ENCODE measurements at places on chromosomes 1 and 21. TPM values are rescaled to one million over a fixed set of nuclear protein-coding genes. Genes with fewer than 3 reads are reported as not detected.

TNNI3K gene
- 83.9 TPM for total RNA-seq

CYP4B1 gene
- total RNA-seq = 19.6 TPM

ALX3 gene
- total RNA-seq = not detected

SHISAL2A gene
- not detected for total RNA-seq

C1orf210 gene
- not detected for total RNA-seq

DNA sequence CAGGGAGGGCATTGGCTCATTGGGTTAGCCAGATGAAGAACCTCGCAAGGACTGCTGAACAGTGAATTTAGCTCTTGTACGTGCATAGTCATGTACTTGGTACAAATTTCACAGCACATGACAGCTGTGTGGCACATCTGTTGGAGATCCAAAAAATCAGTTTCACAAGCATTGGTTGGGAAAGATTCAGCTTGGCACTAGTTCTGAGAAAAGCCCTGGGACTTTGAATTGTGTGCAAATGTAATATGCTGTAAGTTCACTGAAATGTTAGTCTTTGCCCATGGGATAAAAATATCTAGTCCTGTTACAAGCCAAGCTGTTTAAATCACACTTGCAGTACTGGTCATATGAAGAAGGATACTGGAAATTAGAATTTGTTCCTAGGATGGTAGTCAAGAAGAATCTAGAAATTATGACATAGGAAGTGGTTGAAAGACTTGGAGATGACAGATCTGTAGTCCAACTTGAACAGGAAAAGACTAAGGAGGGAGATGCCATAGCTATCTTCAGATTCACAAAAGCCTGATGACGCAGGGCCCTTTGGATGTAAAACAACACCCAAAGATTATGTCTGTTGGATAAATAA, 19.2 kb downstream of the LAMC2 start:
- no peak for DNase-seq

DNA sequence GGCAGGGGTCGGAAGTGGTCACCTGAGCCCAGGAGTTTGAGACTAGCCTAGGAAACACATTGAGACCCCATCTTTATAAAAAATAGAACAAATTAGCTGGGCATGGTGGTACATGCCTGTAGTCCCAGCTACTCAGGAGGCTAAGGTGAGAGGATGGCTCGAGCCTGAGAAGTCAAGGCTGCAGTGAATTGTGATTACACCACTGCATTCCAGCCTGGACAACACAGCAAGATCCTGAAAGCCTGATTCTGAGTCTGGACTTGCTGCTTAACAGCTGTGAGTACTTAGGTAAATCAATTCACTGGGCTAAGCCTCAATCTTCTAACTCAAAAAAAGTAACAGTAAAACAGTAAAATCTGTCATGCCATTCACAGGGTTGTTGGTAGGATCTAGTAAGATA, 4.9 kb downstream of the TRAPPC3 start:
- DNase-seq = no peak

DNA sequence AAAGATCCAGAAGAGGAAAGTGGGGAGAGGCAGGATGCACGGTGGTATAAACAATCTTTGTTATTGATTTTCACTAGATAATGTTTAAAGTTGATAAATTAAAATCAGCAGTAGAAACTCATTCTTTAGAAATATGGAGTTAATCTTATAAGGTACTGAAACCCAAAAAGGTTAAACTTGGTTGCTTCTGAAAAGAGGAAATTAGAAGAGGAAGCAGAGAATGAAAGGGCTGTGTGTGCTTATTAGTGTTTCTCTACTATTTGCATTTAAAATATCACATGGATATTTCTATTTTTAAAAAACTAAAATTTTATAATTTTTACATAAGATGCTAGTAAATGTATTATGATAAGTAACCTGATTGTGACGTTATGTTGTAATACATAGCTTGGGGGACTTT, 24.4 kb downstream of the C1orf141 start:
- DNase-seq = no peak

GRCh38 chr1:210707300-210708240, 378.9 kb downstream of the HHAT start:
- DNase-seq = no peak

DNA sequence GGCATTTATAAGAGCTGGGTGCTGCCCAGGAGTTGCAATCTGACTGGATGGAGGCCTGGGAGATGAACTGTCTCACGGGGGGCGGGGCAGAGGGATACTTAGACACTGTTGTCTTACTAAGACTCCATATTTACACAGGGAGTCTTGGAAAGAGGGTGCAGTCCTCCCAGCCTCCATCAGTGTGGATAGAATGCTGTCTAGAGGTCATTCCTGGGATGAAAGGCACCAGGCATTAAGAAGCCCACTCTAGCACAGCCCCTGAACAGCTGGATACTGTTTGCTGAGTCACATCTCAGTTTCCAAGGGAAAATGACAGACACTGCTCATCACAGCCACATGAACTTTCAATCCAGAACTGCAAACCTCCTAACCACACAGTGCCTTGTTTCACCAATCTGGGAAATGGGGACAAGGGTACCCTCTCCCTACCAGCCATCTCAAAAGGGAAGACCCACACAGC, 43.3 kb downstream of the SSBP3 start:
- DNase-seq = peak; percentile 11

- DNase-seq = no peak
These were observed 17.8 kb upstream of the MYCL start for GRCh38 chr1:39919545-39919944.

GRCh38 chr21:41605178-41605933, 97.4 kb upstream of the TMPRSS2 start:
- no peak for DNase-seq

GRCh38 chr1:30601316-30602085, 121.9 kb downstream of the MATN1 start:
- DNase-seq = no peak

DNA sequence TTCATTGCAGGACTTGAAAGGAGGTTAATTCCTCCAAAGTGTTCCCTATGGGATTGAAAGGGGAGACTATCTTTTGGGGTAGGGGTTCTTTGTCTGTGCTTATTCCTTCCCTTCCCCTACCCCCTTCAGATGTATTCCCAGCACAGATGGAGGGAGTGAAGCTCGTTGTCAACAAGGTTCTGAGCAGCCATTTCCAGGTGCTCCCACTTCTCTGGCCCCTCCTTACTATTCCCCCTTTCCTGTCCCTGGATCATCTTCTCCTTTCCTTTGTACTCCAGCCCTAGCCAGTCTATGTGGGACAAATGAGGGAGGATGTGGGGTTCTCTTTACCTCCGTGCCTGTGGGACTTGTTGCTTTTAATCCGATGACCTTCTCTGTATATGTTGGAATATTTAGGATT, 899 bp downstream of the TOMM40L start:
- DNase-seq = no peak

All from Right ventricle myocardium inferior (tissue), 1 donor.